ENCODE measurements at places on chromosomes 1 and 21. TPM values are rescaled to one million over a fixed set of nuclear protein-coding genes. Genes with fewer than 3 reads are reported as not detected.

Gene FCN3
- total RNA-seq = not detected

Gene HPDL
- total RNA-seq = 78.2 TPM

Gene C8A
- total RNA-seq = not detected

Gene CD53
- total RNA-seq = not detected

Gene NBPF15
- total RNA-seq = 34.7 TPM

Gene ALG6
- 9.4 TPM for total RNA-seq

Gene ST6GALNAC5
- total RNA-seq = 0.14 TPM

Gene PSMD4
- 250 TPM for total RNA-seq

Gene DDAH1
- total RNA-seq = 87.9 TPM

Gene RNU1-4
- 1,638 TPM for total RNA-seq

Gene NTMT2
- total RNA-seq = not detected

Data from Caco-2 (cell line).